OCI-M1 (cell line): ENCODE measurements at places on chromosomes 4 and X.

- no peak for DNase-seq
These were observed 12.7 kb upstream of the ACSL1 start for GRCh38 chr4:184838249-184839074.

- DNase-seq = peak; percentile 59
These were observed 47.7 kb upstream of the MGST2 start for GRCh38 chr4:139617702-139618490.

- peak; percentile 78 for DNase-seq
These were observed 295.8 kb downstream of the MAGEB5 start for GRCh38 chrX:26511589-26512363.

DNA sequence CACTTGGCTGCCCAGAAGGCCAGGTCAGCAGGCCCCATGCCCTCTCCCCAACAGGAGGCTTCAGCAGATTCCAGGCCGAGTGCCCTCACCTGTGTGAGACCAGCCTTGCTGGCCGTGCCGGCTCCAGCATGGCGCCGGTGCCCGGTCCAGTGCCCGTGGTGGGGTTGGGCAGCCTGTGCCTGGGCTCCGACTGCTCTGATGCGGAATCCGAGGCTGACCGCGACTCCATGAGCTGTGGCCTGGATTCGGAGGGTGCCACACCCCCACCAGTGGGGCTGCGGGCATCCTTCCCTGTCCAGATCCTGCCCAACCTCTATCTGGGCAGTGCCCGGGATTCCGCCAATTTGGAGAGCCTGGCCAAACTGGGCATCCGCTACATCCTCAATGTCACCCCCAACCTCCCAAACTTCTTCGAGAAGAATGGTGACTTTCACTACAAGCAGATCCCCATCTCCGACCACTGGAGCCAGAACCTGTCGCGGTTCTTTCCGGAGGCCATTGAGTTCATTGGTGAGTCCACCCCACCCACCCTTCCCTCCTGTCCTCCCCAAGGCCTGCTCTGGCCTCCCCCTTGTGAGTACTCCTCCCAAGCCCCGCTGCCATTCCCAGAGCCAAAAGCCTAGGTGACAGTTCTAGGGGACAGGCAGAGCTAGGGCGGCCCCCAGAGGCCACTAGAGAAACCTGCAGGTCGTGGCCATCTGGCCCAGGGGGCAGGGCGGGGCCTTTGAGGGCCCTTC lies 2.3 kb downstream of the DUSP9 start:
- DNase-seq = peak; percentile 62

GRCh38 chrX:44022964-44023363 lies 49.8 kb upstream of the NDP start:
- no peak for DNase-seq

- DNase-seq = no peak
These were observed 293.6 kb upstream of the PITX2 start for GRCh38 chr4:110916505-110916904.

- no peak for DNase-seq
These were observed 83.1 kb downstream of the GUCY2F start for GRCh38 chrX:109398833-109399232.

DNA sequence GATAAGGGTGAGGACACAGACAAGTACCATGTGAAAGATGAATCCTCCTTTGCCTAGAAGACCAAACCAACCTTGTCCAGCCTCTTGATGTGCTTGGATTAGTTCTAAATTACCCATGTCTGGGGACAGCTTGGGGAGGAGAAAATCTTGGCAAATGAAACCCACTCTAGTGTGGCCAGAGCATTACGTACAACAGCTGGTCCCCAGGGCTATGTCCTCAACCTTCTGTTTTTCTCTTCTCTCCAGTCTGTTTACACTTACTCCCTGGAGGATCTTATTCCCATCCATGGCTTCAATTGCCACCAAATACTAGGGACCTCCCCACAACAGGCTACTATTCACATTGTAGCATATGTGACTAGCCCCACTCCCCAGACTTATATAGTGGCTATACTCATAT lies 384.5 kb downstream of the OPHN1 start:
- no peak for DNase-seq

DNA sequence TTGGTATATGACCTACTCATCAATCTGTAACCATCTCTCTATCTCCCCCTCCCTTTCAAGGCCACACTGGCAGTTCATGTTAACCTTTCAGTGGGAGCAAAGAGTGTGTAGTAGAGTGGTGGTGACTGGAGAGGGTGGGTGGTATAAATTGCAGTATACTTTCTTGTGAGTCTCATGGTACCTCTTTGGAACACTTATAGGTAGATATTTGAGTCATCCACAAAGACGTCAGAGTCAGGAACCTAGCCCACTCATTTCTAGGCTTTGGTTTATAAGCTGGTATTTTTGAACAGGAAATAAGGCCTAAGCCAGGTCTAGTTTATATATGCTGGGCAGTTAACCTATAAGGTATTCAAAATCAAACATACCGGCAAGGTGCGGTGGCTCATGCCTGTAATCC lies 36.3 kb downstream of the RLIM start:
- DNase-seq = no peak

DNA sequence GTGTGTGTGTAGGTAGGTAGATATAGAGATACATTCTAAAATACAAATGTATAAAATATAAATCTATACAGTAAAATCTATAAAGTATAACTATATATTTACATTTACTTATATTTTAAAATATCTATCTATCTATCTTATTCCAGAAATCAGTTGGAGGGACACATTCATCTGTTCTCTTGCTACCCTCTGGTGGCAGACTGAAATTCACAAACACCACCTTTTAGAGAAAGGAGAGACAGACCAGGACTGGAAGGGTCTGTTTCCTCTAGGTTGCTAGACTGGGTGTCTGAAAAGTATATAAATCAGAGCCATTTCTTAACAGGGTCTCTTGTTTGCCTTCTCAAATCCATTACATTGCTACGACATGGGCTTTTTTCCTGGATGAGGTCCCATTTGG lies 343.0 kb downstream of the OPHN1 start:
- peak; percentile 1 for DNase-seq

GRCh38 chr4:75007891-75008290 lies 75.0 kb downstream of the PARM1 start:
- DNase-seq = no peak

- DNase-seq = peak; percentile 43
These were observed 83.7 kb downstream of the NAT8L start for GRCh38 chr4:2142630-2143427.

DNA sequence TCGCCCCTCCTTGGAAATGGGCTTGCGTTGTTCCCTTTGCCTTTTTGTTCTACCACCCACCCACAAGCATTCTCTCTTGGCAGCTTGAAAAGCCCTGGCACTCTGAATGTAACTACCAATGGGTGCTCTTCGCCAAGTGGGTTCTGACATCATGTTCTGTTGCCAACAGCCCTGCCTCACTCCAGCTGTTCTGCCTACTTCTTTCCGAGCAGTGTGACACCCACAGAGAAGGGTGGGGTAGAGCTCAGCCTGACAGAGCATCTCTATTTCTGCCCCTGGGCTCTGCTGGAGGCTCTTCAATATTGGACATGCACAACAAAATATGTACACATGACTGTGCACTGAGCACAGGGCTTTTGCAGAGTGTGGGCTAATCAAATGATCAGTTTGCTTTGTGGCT lies 15.6 kb upstream of the EXOSC9 start:
- no peak for DNase-seq

DNA sequence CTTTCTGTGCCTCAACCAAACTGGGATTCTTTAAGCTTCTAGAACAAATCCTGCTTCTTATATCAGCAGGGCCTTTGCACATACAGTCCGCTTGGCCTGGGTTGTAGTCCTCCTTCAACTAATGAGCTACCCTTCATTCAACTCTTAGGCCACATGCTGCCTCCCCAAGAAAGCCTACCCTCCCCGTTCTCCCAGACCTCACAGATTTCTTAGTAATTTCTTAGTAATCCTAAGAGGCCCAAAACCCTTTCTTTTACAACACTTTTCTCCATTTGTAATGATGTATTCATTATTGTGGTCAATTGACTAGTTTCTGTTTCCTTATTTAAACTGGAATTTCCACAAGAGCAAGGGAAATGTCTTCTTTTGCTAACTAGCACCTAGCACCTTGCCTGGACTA lies 233.1 kb downstream of the PPP1R2C start:
- no peak for DNase-seq

GRCh38 chr4:83631066-83631465 lies 95.2 kb downstream of the GPAT3 start:
- DNase-seq = no peak

GRCh38 chr4:48585401-48585800 lies 95.3 kb downstream of the ZAR1 start:
- no peak for DNase-seq

DNA sequence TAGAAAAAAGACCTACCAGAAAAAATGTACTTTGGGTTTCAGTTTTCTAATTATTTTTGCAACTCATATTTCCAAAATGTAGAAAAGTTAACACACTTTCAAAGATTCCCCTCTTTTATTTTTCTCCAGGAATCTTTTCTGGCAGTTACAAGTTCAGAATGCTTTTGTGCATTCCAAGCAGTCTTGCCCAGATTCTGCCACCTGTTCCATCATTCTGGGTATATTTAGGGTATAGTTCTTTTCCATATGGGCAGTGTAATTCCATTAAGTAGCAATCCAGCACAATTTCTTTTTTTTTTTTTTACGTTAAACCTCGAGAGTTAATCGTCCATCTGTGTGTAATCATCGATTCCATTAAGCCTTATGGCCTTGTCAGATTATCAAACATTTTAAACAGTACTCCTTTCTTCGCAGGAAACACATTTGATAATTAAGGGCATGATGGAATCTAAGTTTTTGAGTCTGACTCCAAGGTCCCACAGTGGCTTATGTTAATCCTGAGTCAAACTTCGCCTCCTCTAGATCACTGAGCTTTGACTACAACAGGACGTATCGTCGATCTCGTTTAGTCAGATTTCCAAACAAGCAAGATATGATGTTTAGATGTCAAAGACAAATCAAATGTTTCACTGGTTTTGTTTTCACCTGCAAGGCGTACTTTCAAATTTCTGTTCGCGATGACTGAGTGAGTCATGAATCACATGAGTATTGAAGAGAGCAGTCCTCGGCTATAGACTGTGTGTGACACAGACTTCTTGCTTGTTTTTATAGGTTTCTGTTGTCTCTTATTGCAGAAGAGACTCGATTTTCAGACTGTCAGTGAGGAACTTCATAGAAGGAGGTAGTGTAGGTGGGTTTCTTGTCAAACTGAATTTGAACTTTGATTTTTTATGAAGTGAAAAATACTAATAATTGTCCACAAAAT lies 118.9 kb upstream of the GK2 start:
- no peak for DNase-seq

DNA sequence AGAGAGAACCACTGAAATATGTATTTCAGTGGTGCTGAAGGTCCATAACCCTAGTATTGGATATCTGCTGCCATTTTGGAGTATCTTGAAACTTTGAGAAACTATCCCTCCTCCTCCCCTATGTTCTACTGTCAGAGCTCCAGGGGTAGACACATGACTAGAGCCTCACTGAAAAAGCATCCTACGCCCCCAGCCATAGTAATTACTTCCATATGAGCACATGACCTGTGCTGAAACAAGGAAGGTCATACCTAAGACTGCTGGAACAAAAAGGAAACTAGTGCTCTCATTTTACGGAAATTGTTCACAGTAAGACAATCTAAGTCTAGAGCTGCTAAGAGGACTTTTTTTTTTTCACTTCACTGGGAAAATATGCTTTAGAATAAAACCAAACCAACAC lies 42.0 kb upstream of the MAPK10 start:
- no peak for DNase-seq

DNA sequence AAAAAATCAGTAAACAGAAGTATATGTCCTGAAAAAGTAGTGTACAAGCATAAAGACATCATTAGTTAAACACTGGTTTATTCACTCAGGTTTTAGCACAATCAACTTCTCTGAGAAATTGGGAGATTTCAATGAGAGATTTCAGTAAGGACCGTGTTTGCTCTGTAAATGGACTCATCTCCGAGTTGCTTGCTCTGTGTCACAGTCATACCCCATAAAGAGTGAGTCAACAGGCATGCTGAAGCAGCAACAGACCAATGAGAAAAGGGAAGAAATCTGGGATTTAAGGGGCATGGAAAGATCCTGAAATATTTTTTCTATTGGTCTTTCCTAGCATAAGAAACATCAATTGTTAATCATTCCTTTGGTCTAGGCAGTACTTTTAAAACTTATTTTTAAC lies 4.7 kb downstream of the GLUD2 start:
- no peak for DNase-seq

- peak; percentile 82 for DNase-seq
These were observed 2394.2 kb upstream of the AGA start for GRCh38 chr4:179836179-179837075.

GRCh38 chr4:167233685-167234315 lies 494 bp downstream of the SPOCK3 start:
- DNase-seq = peak; percentile 43

- no peak for DNase-seq
These were observed 76.2 kb downstream of the ANTXR2 start for GRCh38 chr4:79996851-79997250.

DNA sequence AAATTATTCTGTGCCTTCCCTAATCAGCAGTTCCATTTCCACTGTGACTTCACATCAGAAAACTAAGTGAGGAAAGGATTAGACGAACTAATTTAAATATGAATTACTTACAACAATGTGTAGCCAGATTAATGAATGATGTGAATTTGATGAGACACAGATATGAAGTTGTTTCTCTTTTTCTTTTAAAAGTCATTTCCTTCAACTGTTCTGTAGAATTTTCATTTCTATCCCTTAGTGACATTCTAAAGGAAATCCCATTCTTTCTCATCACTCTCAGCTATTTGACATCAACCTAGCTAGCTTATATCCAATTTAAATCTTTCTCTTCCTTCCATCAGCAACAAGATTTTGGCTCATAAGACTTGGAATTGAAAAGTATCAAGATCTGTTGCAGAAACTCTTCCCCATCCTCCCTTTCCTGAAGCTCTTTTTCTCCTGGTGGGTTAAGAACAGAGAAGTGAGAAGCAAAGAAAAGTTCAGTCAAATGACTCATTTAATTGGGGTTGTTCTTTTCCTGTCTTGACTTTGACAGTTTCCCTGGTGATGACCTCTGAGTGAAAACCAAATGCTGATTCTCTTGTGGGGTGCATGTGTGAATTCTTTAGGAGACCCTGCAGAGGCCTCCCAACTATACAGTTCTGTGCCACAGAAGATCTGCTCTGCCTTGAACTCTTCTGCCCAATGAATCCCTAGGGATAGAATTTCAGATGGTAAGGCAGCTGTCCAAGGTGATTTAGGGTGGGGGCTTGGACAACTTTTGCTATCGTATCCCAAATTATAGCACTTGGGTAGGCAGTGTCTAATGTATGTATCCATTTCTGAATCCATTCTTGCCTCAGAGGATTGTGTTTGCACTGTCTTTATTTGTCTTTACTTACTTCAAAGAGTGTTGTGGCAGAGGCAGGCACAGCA lies 232.5 kb upstream of the GPRIN3 start:
- no peak for DNase-seq

GRCh38 chrX:31200430-31200829 lies 128.6 kb upstream of the FTHL17 start:
- no peak for DNase-seq

DNA sequence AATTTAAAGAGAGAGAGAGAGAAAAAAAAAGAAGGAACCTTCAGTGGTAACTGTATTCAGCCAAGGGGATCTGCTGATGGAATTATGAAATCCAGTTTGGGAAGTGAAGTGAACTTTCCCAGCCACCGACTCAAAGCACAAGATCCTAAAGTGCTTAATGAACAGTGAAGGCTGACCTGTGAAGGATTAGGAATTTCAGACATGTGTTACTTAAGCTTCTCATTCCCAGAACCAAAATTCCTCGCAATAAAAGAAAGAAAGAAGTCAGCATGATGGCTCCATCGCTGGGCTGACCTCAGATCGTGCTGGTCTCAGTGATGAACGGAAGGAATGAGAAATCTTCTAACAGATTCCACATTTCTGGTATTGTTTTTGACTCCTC lies 135.2 kb downstream of the ARSF start:
- no peak for DNase-seq

- no peak for DNase-seq
These were observed 768 bp downstream of the MID2 start for GRCh38 chrX:107826238-107827029.
